ENCODE measurements at places on chromosomes 3 and 15. TPM values are rescaled to one million over a fixed set of nuclear protein-coding genes. Genes with fewer than 3 reads are reported as not detected.

The LTF gene
- polyA plus RNA-seq = 0.98 TPM

The ASB14 gene
- not detected for polyA plus RNA-seq

The CYP1A2 gene
- not detected for polyA plus RNA-seq

The EAF2 gene
- 3.8 TPM for polyA plus RNA-seq

The RASGRP1 gene
- polyA plus RNA-seq = 2.5 TPM

The TMC3 gene
- not detected for polyA plus RNA-seq

The SPRED1 gene
- 2.3 TPM for polyA plus RNA-seq
